ENCODE measurements at places on chromosomes 12 and 14.

- no peak for DNase-seq
Measured at GRCh38 chr12:6198556-6198955, 1.6 kb upstream of the CD9 start.

- no peak for DNase-seq
Measured at GRCh38 chr12:25347716-25348592, 97.2 kb upstream of the KRAS start.

DNA sequence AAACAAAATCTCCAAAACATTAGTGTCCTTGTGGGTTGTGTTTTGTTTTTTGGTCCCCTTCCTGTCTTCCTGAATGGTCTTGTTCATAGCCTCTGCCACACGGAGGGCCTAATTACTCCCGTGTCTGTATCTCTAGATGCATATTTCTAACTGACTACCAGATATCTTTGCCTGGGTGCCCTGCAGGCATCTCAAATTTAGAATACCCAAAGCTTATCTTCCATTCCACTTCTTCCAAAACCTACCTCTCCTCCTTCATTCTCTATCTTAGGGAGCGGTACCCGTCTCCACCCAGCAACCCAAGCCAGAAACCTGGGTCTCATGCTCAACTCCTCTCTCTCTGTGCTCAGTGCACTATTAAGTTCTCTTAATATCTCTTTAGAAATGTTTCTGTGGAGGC is 10.9 kb upstream of the METAP2 start:
- DNase-seq: no peak

- no peak for DNase-seq
Measured at GRCh38 chr12:77888611-77889010, 57.9 kb downstream of the NAV3 start.

- DNase-seq: no peak
Measured at GRCh38 chr14:76203086-76204001, 51.6 kb downstream of the GPATCH2L start.
